ENCODE measurements at places on chromosomes 5 and 9.
A peak's percentile ranks its signal among the peaks of the same experiment; 100 is the strongest.

- DNase-seq: no peak
Observed at GRCh38 chr5:52825826-52826225, 38.1 kb downstream of the ITGA1 start.

DNA sequence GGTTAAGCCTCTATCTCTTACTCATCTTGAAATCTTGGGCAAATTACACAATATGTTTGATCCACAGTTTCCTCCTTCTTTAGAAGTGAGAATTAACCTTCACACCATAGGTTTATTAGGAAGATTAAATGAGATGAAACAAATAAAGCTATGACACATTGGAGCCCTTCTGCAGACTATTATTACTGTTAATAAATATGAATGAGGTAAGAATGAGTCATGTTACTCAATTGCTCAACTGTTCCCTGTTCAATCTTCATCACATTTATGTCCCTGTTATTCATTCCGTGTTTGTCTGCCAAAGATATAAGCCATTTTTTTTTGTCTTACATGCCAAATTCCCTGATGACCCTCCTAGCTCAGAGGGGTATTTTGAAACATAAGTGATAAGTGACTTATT is 52.1 kb upstream of the PAPPA start:
- peak; percentile 9 for DNase-seq

DNA sequence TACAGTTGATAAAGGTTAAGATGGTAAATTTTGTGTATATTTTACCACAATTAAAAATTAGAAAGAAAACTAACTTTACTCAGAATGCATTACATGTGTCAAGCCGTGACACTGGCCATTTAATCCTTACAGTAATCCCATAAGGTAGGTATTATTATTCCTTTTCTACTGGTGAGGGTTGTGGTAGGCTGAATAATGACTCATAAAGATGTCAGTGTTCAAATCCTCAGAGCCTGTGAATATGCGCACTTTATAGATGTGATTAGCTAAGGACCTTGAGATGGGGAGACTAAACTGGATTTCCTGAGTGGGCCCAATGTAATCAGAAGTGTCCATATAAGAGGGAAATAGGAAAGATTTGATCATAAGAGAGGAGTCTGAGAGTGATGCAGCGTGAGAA is 288.1 kb downstream of the TMEM167A start:
- DNase-seq: no peak

DNA sequence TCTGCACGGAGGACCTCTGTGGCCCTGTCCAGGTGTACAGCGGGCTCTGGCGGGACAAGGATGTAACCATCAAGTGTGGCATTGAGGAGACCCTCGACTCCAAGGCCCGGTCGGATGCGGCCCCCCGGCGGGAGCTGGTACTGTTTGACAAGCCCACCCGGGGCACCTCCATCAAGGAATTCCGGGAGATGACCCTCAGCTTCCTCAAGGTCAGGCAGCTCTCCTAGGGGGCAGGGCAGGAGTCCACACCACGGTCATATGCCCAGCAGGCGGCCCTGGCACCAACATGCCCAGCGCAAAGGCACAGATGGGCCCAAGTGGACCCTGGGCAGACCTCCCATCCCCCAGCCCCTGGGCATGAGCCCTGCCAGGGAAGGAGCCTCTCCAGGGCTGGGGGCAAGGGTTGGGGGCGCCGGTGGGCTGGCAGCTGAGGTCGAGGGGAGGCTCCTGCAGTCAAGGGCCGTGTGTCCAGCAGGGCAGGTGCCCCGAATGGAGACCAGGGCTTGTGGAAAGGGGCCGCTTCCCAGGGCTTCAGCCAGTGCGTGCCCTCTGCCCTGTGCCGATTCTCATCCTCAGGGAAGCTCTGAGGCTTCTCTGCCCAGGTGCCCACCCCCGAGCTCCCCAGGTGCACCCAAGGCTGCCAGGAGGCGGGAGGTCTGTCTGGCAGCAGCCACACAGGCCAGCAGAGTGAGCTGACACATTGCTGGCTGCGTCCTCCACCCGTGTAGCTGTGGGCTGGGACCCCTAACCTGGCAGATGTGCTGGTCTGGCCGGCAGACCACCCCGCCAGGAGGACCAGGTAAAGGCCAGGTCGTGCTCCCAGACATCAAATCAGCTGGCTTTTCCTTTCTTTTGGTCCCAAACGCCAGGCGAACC is 10.0 kb downstream of the DIPK1B start:
- no peak for DNase-seq

DNA sequence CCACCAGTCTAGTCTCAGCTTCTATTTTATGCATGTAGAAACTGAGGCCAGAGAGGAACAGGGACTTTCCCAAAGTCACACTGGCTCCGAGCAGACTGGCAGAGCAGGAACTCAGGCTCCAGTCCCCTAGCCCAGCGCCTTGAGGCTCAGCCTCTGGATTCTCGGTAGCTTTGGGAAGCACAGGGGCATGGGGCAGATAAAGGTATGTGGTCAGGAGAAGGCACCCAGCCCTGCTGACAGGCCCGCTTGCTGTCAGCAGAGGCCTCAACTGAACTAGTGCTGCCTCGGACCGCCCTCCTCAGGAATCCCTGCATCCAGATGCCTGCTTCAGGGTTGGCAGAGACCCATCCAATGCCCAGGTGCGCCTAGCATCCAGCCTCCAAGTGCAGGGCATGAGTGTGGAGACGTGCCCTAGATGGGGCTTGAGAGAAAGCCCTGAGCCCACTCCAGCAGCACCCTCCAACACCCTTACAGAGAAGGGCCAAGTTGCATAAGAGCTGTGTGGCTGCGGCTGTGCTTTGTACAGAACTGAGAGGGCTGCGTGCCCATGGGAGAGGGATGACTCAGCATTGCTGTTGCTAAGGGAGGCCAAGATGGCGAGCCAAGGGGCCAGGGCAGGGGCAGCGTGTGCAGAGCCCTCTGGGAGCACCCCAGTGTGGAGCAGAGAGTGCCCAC is 168.6 kb downstream of the MACROH2A1 start:
- peak; percentile 78 for DNase-seq
